CD8-positive, alpha-beta memory T cell (primary cell): ENCODE measurements at places on chromosomes 4 and X.

GRCh38 chr4:121777625-121778024, 12.7 kb upstream of the SMIM43 start:
- DNase-seq, result no peak

DNA sequence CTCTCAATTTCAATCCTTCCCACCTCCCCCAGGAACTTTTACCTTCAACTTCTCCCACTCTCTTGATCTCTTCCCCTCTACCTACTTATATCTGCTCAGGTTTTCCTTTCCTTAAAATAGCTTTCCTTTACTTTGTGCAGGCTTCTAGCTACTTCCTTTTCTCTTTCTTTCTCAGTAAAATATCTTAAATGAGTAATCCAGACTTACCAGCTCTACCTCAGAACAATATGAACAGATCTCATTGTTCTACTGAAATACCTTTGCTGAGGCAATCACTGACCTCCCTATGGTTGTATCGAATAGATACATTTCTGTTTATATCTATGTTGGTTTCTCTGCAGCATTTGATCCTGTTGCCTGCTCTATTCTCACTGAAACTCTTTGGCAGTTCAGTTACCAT, 86.7 kb upstream of the WDR44 start:
- DNase-seq, result no peak

DNA sequence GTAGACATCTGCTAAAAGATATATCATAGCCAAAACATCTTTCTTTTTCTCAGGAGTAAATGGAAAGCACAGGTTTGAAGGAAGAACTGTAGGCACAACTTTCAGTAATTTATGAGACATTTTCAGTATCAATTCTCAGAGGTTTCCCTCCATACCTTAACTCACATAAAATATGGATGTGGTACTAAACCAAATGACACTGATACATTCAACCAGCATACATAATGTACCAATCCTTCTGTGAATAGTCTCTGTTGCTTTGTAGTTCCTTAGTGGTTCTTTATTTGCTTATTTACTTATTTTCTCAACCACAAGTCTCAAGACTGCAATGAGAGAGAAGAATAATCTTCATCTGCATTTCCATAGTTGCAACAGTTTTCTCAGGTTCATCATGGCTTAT, 96.1 kb downstream of the ARHGAP24 start:
- no peak for DNase-seq

- peak; percentile 65 for DNase-seq
Measured at GRCh38 chr4:174283507-174284471, at the start of the genes CEP44 and FBXO8. Gene CEP44, plus strand, starts transcription at chr4:174283911. Its CDS starts 15,211 bp downstream, at chr4:174299122. Gene FBXO8, minus strand, starts transcription at chr4:174283667. Its CDS starts 20,575 bp downstream, at chr4:174263092.

- DNase-seq, result no peak
Measured at GRCh38 chr4:74055096-74055495, 16.6 kb upstream of the CXCL3 start.

DNA sequence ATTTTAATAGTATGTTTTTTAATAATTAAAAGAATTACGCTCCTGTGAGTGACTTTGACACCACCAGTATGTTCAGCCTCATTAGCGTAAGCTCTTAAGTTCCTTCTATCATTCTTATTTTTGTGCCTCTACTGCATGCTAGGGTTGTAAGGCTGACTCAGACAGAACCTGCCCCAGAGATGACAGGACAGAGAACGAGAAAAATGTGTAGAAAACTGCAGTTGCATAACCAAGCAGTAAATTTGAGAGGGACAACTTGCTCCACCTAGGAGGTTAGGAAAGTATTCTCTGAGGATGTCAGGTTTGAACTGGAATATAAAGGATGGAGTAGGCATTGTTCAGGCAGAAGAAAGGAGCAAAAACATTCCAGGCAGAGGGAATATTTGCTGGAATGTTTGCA, 98.7 kb downstream of the NFKB1 start:
- no peak for DNase-seq

- DNase-seq, result no peak
Measured at GRCh38 chr4:101500742-101501141, 153.4 kb upstream of the PPP3CA start.
